ENCODE measurements at places on chromosomes 1 and 21.
A peak's percentile ranks its signal among the peaks of the same experiment; 100 is the strongest.

DNA sequence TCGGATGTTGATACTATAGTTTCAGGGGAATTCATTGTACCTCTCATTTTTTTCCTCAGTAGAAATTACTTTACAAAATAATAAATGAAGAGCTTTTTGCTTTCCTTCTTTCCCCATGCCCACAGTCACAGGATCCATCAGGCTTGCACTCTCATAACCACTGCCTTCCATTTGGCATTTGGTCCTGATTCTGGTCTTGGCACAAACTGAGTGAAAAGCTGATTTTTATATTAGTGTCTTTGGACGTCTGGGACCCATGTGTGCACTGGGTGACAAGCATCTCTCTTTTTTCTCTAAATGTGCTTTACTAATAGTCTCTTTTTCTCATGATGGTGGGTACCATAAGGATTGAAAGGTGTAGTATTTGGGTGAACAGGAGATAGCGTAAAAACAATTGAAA, 2.8 kb downstream of the ELAVL4 start:
- no peak for DNase-seq

GRCh38 chr21:45310459-45310858, 22.8 kb upstream of the POFUT2 start:
- DNase-seq, result no peak

DNA sequence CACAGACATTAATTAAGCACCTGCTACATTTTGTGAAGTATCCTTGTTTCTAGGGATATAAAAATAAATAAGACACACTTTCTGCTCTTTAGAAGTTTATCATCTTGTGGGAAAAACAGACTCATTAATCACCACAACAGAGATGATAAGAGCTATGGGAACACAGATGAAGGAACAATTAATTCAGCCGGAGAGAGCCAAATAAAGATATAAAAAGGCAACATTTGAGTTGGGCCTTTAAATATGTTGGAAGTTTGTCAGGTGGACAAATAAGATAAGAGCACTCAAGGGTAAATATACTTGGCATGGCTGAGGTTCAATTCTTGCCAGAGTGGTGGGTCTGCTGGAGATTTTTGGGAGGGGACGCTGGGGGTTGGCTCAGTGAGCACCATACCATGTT, 34.2 kb upstream of the VTCN1 start:
- no peak for DNase-seq

GRCh38 chr1:91591175-91591974, 90.7 kb downstream of the CDC7 start:
- no peak for DNase-seq

- no peak for DNase-seq
These were observed 152.6 kb downstream of the PLPP3 start for GRCh38 chr1:56426587-56427381.

GRCh38 chr1:10778640-10779039, 17.8 kb downstream of the CASZ1 start:
- DNase-seq, result no peak

GRCh38 chr21:31750843-31751242, 18.9 kb upstream of the SCAF4 start:
- DNase-seq, result no peak

DNA sequence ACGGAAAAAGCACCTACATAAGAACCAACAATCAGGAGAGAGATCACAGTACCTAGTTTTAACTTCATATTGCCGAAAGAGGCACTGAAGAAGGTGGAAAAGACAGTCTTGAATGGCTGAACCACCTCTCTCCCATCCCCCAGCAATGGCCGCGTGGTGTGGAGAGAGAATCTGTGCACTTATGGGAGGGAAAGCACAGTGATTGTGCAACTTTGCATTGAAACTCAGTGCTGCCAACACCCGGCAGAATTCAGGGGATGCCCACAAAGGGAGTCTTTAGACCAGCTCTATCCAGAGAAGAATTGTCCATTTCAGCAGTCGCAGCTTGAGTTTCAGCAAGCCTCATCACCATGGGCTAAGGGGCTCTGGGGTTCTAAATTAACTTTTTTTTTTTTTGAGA, 186.3 kb upstream of the USP25 start:
- no peak for DNase-seq

DNA sequence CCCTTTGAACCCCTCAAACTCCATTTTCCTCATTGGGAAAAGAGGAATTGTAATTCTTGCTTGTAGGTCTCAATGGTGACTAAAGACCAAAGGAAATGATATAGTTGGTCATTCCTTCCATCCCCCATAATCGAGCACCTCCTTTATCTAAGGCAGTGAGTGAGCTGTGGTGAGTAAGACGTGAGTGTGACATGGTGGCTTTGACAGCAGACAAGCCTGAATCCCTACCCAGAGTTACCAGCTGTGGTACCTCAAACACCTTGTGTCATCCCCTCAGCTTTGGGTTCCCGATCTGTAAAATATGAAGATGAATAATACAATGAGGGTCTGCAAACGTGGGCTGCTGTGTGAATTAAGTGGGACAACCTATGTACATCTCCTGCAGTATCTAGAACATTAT, 8.4 kb downstream of the TRAF5 start:
- DNase-seq, result no peak

GRCh38 chr1:15693371-15693770, 9.3 kb downstream of the PLEKHM2 start:
- DNase-seq, result no peak

- DNase-seq, result no peak
These were observed 51.3 kb downstream of the MAP10 start for GRCh38 chr1:232856541-232856940.

DNA sequence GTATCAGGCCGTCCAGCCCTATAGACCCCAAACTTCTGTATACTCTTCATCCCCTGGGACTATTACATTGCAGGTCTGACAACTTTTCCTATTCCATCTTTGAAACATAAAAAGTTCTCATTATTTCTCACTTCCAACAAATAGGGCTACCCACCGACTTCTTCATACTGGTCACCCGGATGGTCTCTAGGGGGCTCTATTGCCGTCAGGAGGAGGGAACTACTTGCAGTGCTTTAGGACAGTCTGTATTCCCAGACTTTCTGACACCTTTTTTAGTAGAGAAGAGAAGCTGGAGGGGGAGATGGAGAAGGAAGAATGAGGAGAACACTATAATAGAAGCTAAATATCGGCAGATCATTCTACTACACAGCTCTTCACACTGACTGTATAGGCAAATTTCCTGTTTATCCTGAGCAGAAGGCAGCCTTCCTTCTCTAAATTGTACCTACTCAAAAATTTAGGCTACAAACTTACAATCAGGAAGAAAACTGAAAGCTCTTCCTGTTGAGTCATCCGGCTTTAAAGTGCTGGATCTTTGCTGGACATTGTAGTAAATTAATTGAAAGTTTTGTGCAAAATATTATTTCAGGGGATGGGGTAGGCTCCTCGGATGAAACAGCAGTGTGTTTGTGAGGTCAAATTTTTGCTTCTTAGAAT, 54.6 kb downstream of the CDC7 start:
- DNase-seq, result no peak

GRCh38 chr1:208025031-208025430, 114.1 kb upstream of the CD34 start:
- no peak for DNase-seq

GRCh38 chr1:238334170-238334569, 443.4 kb upstream of the ZP4 start:
- no peak for DNase-seq

DNA sequence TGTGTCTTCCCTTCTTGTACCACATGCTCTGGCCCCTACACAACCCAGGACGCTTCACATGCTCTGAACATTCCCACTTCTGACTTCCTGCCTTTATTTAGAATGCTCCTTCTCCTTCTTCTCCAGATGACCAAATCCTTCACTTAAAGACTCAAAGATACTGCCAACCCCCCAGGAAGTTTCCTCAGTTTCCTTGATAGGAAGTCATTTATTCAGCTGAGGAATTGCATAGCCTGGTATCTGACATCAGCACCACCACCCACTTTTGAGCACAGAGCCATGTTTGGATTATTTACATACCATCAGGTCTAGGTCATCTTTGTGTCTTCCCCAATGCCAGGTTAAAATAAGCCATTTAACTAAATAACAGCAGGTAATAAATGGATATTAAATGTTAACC, 42.4 kb downstream of the GFI1 start:
- no peak for DNase-seq

- DNase-seq, result peak; percentile 41
These were observed 9.2 kb downstream of the SFT2D2 start for GRCh38 chr1:168234846-168235547.

DNA sequence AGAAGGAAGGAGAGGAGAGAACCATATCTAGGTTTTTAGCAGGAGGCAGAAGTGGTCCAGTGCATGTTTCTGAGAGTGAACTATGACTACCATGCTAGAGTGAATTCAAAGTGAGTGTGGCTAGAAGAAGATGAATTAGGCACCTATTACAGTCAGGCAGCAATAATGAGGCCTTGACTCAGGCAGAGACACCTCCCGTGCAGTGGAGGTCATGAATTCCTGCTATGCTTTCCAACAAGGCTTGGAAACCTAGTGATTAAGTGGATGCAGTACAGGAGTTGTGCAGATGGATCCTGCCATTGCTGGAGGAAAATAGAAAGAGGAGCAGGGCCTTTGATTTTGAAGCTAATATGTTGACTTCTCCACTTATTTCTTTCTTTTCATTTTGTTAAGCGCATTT, 581.5 kb downstream of the RWDD3 start:
- no peak for DNase-seq

GRCh38 chr1:79325705-79326104, 319.2 kb upstream of the ADGRL4 start:
- DNase-seq, result no peak

GRCh38 chr1:246492611-246493245, 14.4 kb downstream of the SMYD3 start:
- DNase-seq, result no peak

GRCh38 chr1:188642704-188643103, 1814.0 kb downstream of the PLA2G4A start:
- no peak for DNase-seq

DNA sequence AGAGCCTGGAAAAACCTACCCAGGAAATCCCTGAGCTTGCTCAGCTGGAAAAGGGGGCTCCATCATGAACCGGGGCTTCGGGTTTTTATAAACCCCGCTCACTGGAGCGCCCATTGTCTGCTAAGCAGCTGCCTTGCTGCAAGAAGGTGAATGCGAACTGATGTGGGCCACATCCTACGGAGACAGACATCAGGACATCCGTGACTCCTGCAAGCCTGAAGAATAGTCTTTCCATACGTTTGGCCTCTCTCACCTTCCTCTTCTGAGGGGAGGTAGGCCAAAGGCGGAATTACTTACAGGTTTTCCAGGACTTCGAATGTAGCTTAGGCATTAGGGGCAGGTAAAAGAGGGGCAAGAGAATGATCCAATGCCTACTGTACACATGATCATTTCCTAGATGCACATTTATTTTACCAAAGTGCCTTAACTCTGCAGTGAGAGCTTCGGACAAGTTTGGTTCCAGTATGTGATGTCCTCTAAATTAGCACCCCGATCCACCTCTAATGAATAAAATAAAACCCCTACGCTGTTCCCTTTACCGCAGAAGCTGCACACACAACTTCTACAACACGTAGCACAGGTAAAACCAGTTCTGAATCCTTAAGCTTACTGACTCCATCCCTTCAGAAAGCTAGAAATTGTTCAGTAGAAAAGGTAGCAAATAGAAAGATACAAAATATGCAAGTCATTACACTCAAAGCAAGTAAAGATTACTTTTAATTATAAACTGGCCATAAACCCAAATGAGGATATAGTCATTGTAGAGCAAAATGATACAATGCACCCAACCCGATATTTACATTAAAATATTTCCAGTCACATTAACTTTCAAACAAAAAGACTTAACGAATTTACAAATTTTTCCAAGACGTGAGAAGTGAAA, 866 bp upstream of the SORT1 start:
- DNase-seq, result peak; percentile 13

DNA sequence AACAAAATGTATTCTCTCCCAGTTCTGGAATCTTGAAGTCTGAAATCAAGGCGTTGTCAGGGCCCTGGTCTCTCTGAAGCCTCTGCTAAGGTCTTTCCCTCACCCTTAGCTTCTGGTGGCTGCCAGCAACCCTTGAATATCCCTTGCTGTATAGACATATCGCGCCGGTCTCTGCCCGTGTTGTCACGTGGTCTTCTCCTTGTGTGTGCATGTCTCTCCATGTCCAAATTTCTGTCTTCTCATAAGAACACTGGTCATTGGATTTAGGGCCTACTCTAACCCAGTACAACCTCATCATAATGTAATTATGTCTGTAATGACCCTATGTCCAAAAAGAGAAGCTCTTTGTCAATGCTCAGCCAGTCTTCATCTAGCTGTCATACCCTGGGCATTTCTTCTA, 85.7 kb upstream of the ETS2 start:
- DNase-seq, result no peak

DNA sequence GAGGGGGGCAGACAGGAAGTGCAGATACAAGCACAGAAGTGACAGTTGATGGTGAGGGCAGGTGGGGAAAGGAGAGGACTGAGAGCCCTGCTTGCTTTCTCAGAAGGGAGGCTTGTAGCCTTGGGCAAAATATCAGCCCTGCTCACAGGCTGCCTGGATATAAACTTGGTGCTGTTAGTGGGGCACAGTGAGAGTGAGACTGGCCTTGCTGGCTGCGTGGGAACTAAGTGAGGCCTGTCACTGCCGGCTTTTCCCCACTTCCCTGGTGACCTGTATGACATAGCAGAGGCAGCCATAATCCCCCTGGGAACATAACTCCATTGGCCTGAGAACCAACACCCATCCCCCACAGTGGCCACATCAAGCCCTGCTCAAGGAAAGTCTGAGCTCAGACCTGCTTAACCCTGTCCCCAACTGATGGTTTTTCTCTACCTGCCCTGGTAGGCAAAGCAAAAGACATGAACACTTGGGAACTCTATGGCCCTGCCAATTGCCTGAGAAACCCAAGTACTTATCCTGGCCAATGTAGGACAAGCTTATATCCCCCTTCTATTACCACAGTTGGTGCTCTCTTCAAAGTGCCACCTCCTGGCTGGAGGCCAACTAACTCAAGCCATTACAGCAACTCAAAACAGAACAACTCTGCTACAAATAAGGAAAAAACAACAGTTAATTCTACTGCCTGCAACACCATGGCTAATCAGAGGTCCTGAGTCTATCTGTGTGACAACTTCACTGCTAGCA, 472.7 kb downstream of the PLPP3 start:
- DNase-seq, result no peak

DNA sequence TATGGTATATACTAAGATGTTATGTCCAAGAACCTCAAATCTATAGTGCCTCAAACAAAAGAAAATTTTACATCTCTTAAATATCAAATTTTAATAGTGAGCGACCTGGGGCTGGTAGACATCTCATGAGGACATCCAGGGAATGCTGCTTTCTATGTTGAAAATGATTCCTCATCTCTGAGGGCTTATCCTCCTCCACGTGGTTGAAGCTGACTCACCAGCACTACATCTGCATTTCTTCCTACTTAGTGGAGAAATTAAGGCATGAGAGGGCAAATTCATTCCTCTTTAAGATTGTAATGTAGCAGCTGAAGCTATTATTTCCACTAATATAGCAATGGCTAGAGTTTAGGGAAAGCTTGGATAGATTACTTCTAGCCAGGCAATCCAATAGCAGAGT, 529.5 kb downstream of the COL11A1 start:
- no peak for DNase-seq

GRCh38 chr1:100794748-100795645, 75.5 kb downstream of the VCAM1 start:
- DNase-seq, result no peak

- DNase-seq, result no peak
These were observed 70.4 kb upstream of the TIAM1 start for GRCh38 chr21:31414263-31415000.

All from B cell (primary cell).